LHCN-M2 (cell line): ENCODE measurements at places on chromosomes 4 and X. TPM values are rescaled to one million over a fixed set of nuclear protein-coding genes. Genes with fewer than 3 reads are reported as not detected.

The DRD5 gene
- total RNA-seq, result not detected in 2 replicates

The SMIM10 gene
- total RNA-seq, result 6.4 and 7.4 TPM in 2 replicates

The MAPK10 gene
- 4.3 and 4.4 TPM in 2 replicates for total RNA-seq

The GRPR gene
- total RNA-seq, result 0.06 and 0.26 TPM in 2 replicates

The RHOXF2 gene
- not detected in 2 replicates for total RNA-seq

The CTAG1A gene
- not detected in 2 replicates for total RNA-seq

The RAI2 gene
- 0.11 TPM in 1 of 2 replicates, not detected in the other for total RNA-seq

The ANKRD50 gene
- 13.0 and 16.3 TPM in 2 replicates for total RNA-seq

The SULT1B1 gene
- total RNA-seq, result 0.17 and 0.58 TPM in 2 replicates

The SHROOM2 gene
- 3.2 and 5.1 TPM in 2 replicates for total RNA-seq

The USP27X gene
- total RNA-seq, result 1.6 and 2.1 TPM in 2 replicates

The FGB gene
- not detected in 2 replicates for total RNA-seq

The PAGE5 gene
- total RNA-seq, result not detected in 2 replicates

The AMTN gene
- 0.46 TPM in 1 of 2 replicates, not detected in the other for total RNA-seq

The CT47B1 gene
- not detected in 2 replicates for total RNA-seq

The ODAPH gene
- total RNA-seq, result not detected in 2 replicates

The EMCN gene
- not detected in 2 replicates for total RNA-seq

The TMEM185A gene
- 10.4 and 11.0 TPM in 2 replicates for total RNA-seq

The FRMPD3 gene
- total RNA-seq, result under 0.01 TPM in 2 replicates

The DOCK11 gene
- 4.2 and 5.5 TPM in 2 replicates for total RNA-seq

The CYLC1 gene
- total RNA-seq, result not detected in 2 replicates

The DNAAF6 gene
- total RNA-seq, result not detected in 2 replicates

The TLR10 gene
- not detected in 2 replicates for total RNA-seq

The ASMT gene
- not detected in 2 replicates for total RNA-seq

The RASSF6 gene
- 0.17 and 0.51 TPM in 2 replicates for total RNA-seq

The CFAP47 gene
- total RNA-seq, result not detected in 2 replicates

The SCML2 gene
- total RNA-seq, result 4.2 and 5.6 TPM in 2 replicates

The CXCL8 gene
- 3.2 and 5.9 TPM in 2 replicates for total RNA-seq

The SMIM20 gene
- 33.6 and 41.1 TPM in 2 replicates for total RNA-seq

The MAGEB2 gene
- not detected in 2 replicates for total RNA-seq
